ENCODE measurements at places on chromosomes 6 and 20.

DNA sequence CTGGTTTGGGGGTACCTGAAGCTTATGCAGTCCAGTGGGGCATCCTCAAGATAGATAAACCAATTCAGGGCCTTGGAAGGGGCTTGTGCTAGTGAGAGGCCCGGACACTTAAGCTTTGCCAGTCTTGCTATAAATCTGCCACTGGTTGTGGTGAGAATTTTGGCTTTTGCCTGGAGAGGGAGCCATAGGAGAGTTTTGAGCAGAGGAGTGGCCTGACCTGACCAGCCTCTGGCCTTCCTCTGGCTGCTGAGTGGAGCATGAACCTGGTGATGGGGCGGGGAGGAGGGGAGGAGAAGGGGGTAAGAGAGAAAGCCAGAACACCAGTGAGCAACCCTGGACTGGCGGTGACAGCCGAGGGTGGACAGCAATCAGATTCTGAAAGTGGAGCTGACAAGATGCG is 7.1 kb downstream of the TMEM74B start:
- DNase-seq, result no peak

DNA sequence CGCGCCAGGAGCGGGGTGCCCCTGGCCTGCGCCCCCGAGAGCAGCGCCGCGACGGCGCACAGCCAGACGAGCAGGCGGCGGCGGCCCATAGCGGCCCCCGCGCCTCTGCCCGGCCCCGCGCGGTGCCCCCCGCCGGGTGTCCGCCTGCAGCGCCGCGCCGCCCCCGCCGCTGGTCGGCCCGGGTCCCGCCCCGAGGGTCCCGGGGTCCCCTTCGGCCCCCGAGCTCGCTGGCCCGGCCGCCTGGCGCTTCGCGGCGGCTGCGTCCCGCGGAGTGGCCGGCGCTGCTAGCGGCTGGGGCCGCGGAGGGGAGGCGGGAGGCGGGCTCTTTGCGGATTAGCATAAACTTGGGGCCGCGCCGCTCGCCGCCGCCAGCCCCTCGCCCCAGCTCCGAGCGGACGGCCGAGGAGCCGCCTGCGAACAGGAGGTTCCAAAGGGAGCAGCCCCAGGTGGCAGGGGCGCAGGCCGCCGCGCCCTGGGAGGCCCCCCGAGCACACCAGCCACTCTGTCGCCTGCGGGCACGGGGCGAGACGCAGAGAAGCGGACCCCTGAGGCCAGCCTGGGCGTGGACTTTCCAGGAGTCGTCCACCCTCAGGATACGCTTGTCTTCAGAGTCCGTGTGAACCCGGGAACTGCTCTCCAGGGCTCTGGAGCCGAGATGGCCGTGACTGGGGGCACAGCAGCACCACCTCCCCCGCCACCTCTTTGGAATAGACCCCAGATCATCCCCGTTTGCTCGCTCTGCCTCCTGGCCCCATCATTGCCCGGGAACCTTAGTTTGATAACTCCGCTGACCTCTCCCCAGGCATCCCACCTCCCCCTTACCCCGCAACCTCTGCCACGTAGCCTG is at the start of gene EMILIN3:
Gene EMILIN3 (minus strand): TSS at position 273 of the 847 bp plus-strand sequence. CDS start 184 bp downstream, at position 89.
- no peak for DNase-seq

- DNase-seq, result no peak
These were observed 55.4 kb downstream of the CHMP4B start for GRCh38 chr20:33866398-33867100.

DNA sequence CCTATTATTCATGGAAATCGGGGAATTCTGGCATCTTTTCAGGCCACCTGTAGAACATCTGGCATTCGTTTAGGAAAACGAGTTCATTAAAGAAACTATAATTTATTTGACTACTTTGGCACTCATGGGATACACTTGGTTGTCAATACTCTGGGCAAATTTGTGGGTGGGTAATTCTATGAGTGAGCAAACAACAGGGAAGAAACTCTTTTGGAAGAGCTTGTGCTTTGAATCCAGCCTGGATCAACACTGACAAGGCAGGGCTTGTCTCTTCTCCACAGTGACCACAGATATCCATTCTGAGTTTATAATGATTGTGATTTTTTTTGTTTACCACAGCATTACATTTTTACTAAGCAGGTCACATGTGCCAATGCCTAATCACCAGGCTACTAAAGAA is 394.7 kb downstream of the THBS2 start:
- DNase-seq, result no peak

GRCh38 chr6:55772730-55773129 is 102.7 kb downstream of the BMP5 start:
- no peak for DNase-seq

GRCh38 chr20:16947479-16947878 is 199.3 kb downstream of the OTOR start:
- DNase-seq, result no peak

- no peak for DNase-seq
These were observed 505.5 kb downstream of the PRIM2 start for GRCh38 chr6:57822896-57823358.

GRCh38 chr6:1562171-1562955 is 47.4 kb upstream of the FOXC1 start:
- DNase-seq, result no peak

GRCh38 chr6:73747289-73747688 is 51.3 kb downstream of the CD109 start:
- DNase-seq, result peak; percentile 46

DNA sequence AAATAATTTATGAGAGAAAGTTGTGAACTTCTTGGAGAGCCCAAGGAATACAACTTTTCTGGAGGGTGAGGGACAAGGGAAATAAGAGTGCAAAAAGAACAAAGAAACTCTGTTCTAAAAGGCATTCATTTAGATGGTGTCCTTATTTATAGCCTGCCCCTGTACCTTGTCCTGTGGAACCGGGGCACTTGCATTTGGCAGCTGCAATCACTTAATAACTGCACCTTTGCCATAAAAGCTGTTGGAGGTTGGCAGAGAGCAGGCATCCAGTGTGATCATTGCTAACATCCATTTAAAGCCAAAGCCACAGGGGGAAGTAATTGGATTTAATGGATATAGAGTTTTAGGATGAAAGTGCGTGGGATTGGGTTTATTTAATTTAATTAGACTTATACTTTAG is 50.8 kb upstream of the SGK1 start:
- no peak for DNase-seq

DNA sequence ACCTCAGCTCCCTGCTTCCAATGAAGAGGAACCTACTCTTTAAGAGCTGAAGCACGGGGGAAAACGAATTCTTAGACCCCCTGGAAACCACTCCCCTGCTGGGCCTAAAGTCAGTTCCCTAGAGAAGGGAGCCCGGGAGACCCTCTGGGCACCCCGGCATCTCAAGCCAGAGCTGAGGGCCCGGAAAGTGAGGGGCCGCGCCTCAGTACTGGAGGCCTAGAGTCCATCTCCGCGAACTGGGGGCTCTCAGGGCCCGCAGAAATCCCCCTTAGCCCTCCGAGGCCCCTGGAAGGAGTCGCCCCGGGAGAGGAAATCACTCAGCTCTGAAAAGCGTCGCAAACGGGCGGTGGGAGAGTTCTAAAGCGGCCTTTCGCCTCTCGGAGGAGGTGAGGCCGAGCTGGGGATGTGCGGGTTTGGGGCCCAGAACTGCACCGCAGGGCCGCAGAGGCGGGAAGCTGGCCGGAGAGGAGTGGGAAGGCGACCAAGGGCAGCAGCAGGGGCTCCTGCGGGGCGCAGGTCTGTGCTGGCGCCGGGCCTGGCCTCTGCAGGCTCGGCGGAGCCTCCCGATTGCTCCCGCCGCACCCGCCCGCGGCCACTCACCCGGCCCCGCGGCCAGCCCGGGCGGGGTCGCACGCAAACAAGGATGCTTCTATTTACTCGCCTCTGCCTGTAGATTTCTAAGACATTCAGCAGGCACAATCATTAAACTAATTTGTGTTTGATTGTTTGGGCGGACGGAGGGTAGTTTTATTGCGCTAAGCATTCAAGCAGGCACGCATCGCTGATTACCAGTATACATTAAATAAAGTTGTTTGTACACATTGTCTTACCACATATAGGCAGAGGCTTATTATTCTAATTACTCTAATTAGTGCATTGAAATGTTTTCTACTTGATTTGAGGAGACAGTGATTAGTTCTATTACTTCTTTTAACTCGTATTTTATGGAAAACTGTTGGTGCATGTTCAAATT is 9.2 kb downstream of the POU3F2 start:
- DNase-seq, result no peak

GRCh38 chr6:11141295-11141694 is 29.8 kb upstream of the ERVFRD-1 start:
- DNase-seq, result no peak

DNA sequence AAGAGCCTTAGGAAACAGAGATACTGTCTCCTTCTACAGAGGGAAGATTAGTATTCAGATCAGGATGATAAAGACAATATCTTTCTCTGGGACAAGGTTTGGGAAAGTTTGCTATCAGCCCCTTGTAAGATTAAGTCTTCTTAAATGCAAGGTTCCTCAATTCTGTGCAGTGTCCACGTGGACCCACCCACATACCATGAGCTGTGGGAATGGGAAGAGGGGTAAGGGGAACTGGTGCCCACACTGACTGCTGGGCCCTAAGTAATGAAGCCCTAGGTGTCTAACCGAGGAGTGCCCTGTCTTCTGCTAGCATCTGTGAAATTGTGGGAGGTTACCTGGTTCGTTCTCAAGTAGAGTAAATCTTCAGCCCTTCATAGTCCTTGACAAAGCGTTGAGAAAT is 5.8 kb upstream of the SSTR4 start:
- DNase-seq, result no peak

- no peak for DNase-seq
These were observed 56.9 kb downstream of the LY86 start for GRCh38 chr6:6645261-6645917.

- no peak for DNase-seq
These were observed 184.4 kb upstream of the SUPT3H start for GRCh38 chr6:45562171-45562570.

DNA sequence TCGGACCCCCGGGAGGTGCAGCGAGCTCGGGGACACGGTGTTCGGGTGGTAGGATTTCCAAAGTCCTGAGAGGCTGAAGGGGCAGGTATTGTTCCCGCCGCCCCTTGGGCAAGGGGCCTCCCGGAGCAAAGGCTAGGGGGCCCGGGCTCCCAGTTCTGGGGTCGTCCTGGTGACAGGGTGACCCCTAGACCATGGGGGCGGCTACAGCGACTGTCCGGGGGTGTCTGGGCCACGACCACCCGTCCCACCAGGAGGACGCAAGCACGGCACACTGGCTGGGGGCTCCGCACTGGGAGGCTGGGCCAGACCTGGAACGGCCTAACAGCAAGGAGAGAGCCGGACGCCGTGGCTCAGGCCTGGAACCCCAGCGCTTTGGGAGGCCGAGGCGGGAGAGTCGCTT is 55.6 kb downstream of the PRR18 start:
- no peak for DNase-seq

- peak; percentile 35 for DNase-seq
These were observed 97.6 kb upstream of the AKIRIN2 start for GRCh38 chr6:87799651-87800050.

All from GM20000 (cell line).